Epithelial cell of alveolus of lung (primary cell): ENCODE measurements at places on chromosomes 13 and 19. TPM values are rescaled to one million over a fixed set of nuclear protein-coding genes. Genes with fewer than 3 reads are reported as not detected.

The LAIR1 gene
- total RNA-seq = 0.08 TPM in 1 of 2 replicates, not detected in the other

The KCTD4 gene
- not detected in 2 replicates for total RNA-seq

The PRSS57 gene
- total RNA-seq = 1.9 TPM in 1 of 2 replicates, not detected in the other

The HSPBP1 gene
- total RNA-seq = 50.1 and 59.6 TPM in 2 replicates

The OVOL3 gene
- not detected in 2 replicates for total RNA-seq

The CEACAM3 gene
- total RNA-seq = not detected in 2 replicates

The APOC4 gene
- total RNA-seq = not detected in 2 replicates

The DMAC2 gene
- total RNA-seq = 58.8 TPM in 2 replicates

The ZNF225 gene
- total RNA-seq = 1.6 and 4.6 TPM in 2 replicates

The TINCR gene
- not detected in 2 replicates for total RNA-seq

The CBY2 gene
- total RNA-seq = not detected in 2 replicates
